ENCODE measurements at places on chromosomes 16 and 17.

DNA sequence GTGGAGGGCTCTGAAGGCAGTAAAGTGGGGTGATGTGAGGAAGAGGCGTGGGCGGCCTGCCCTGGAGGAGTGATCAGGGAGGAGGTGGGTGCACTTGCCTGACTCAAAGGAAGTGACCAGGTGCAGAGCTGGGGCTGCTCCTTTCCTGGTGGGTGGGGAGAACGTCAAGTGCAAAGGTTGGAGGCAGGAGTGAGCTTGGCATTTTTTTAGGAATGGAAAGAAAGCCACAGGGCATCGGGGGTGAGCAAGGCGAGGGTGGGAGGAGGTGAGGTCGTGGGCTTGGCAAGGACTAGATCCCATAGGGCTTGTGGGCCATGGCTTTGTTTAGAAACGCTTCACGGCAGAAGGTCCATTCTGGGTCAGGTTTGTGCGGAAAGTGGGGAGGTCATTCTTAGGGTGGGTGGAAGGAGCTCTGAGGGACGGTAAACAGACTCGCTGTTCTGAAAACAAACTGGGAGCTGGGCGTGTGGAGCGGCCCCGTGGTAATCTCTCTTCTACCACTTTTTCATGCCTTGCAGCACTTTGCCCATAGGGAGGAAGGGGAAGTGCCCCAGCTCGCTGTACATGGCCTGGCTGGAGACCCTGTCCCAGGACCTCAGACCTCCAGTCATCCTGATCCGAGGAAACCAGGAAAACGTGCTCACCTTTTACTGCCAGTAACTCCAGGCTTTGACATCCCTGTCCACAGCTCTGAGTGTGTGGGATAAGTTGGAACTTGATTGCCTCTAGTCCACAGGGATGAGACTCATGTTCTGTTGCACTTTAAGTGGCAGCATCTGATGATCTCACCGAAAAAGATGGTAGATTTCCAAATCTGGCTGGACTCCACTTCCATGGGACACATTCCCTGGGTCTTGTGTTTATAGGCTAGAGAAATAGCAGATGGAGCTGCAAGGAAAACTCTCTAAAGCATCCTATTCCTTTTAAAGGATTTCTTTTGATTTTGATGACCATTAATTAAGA is 18.9 kb upstream of the HERPUD1 start:
- DNase-seq: no peak

- DNase-seq: no peak
Measured at GRCh38 chr17:60229188-60229802, 79.5 kb downstream of the CA4 start.

DNA sequence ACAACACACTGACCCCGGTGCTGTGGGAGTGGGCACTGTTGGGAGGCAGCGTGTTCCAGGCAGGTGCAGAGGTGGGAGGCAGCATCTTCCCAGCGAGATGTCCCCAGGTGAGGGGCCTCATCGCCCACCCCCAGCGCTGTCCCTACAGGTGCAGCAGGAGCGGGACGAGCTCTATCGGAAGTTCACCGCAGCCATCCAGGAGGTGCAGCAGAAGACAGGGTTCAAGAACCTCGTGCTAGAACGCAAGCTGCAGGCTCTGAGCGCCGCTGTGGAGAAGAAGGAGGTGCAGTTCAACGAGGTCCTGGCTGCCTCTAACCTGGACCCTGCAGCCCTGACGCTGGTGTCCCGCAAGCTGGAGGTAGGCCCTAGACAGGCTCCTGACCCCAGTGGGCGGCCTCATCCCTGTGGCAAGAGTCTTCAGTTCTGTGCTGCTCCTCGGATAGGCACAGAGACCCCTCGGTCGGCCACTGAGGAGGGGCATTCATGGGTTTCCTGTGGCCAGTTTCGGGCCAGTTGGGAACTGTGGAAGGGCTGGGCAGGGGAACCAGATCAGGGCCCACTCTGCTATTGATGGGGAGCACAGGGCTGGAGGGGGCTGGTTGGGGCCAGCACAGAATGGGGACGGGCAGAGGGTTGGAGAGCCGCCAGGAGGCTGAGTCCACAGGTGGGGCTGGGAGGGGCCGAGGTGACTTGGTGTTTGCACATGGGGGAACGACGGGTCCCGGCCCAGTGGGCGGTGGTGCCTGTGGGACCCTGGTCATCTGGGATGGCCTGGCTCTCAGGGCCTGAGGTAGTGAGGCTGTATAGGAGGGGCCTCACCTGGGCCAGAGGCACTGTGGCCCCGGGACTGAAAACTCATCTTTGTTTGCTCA is 21.1 kb upstream of the DBNDD1 start:
- no peak for DNase-seq

- no peak for DNase-seq
Measured at GRCh38 chr17:2909846-2910234, 113.6 kb downstream of the RAP1GAP2 start.

DNA sequence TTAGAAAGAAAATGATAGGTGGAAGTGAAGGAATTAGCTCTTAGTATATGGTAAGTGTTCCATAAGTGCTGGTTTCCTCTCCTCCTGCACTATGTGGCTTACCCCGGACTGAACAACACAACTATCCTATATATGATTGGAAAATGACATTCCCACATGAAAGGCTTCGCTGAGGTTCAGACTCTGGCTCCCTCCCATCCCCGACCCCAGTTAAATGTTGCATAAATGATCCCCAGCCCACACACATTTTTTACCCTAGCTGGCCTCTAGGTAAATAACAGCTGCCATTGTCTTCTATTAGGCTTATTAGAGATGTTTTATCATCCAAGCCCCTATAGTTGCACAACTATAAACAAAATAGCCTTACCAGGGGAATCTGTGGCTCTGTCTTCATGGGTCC is 495.6 kb upstream of the CDH11 start:
- no peak for DNase-seq
